Stimulated activated CD4-positive, alpha-beta T cell treated with anti-CD3 and anti-CD28 coated beads, TNF-alpha, amount 100 ng/mL, for 1 hour (primary cell): ENCODE measurements at places on chromosomes 5 and 9.

DNA sequence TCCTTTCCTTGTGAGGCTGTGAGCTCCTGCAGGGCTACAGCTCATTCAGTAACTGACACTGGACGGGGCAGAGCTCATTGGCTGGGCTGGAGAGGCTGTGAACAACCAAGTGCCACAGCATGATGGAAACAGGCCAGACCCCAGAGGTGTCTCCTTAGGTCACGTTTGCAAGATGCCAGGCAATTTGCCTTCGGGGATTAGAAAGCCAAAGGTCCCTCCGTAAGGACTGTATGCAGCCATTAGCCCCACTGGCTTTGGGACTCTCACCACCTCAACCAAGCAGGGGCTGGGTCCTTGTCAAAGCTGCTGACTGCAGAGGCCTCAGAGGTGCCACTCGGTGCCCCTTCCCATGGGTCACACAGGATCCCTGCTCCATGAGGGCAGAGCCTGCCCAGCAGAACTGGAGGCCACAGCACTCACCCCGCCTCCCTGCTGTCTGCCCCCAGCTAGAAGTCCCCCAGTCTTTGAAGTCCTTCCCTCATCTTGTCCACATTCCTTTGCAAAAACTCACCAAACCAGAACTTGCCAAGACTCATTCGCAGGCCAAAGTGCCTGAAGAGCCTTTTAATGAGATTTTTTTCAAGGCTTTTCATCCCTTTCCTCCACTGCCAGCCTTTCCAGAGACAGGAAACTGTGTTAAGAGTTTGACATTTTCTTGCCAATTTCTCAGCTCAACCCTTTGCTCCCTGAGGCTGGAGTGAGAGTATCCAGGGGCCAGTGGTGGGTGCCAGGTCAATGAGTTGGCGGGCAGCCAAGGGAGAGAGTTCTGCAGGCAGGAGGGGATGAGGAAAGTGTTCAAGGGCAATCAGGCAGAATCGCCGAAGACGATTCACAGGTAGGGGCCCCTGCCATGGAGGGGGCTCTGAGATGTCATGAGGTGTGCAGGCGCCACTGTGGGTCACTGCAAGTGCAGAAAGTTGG, 39.7 kb upstream of the SLC25A51 start:
- no peak for DNase-seq

DNA sequence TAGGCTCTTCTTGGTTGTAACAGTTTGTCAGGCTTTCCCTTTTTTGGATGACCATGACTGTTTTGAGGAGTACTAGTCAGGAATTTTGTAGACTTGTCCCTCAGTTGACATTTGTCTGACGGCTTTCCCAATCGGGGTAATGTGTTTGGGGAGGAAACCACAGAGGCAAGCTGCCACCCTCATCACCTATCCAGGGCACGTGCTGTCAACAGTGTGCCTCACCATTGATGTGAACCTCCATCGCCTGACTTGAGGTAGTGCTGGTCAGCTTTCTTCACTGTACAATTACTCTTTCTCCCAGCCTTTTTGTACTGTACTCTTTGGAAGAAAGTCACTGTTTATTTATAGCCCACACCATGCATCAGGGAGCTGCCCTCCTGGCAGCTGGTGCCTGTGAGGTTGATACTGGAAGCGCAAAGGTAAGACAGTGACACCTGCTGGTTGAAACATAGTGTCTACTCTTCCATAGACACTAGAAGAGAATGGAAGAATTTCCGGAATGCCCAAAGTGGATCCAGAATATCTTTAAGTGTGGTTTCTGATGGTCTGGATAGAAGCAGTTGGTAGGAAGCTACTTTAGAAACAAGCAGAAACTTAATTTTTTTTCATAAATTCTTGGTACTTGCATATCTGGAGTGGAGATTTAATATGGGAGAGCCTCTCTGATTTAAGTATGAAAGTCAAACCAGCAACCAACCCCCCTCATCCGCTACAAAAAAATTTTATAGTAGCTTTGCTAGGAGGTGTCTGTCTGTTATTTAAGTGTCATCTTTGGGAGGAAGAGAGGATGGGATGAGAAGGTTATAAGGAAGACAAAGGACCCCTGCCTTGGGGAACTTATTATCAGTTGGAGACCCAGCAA, 69.3 kb downstream of the SNX30 start:
- no peak for DNase-seq

DNA sequence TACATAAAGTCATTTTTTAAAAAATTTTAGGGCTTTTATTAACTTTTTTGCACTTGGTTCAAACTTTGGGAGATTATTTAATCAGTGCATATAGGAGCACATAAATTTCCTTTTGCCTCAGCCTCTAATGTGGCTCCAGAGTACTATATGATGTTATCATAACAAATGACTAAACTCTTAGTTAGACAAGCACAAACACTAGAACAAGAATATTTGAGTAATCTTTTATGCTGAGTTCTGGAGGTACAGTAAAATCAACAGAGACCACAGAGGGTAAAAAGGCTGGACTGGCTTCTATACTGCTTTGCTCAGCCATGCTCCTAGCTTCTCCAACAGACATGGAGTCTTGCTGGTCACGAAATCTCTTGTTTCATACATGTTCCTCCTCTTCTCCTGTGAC, 52.5 kb upstream of the SGCD start:
- no peak for DNase-seq

- DNase-seq: no peak
Observed at GRCh38 chr9:79824265-79824664, 252.5 kb downstream of the TLE4 start.

GRCh38 chr5:66002415-66002814, 76.0 kb downstream of the ERBIN start:
- no peak for DNase-seq

- DNase-seq: no peak
Observed at GRCh38 chr5:153746440-153746839, 256.0 kb downstream of the GRIA1 start.

DNA sequence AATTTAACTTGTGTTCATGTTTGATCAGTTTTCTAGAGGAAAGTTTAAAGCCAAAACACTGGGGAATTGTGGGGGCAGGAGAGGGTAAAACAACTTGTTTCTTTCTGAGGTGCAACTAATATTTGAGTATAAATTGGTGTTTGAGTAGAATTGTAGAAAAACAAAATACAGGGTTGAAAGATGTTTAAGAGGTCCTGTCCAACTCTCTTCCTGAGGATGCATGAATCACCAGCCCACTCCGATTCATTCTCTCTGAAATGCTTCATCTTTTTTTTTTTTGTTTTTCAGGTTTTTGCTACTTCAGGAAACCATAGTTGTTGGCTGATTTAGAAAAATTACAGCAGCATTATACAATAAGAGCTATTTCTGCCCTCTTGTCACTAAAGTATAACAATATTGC, 42.4 kb upstream of the TMC1 start:
- DNase-seq: no peak

DNA sequence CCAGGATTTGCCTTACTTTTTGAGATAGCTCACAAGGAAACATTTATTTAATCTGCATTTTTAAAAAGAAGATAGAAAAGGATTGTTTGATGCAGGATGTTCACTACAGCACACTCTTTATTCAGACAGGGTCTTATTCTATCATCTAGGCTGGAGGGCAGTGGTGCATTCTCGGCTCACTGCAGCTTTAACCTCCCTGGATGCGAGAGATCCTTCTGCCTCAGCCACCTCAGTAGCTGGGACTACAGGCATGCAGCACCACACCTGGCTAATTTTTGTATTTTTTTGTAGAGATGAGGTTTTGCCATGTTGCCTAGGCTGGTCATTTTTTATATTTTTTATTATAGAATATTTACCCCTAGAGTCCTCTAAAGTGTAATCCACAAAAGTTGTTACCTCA, 221.4 kb downstream of the MCTP1 start:
- DNase-seq: no peak

- no peak for DNase-seq
Observed at GRCh38 chr5:142317753-142318152, 7.1 kb downstream of the SPRY4 start.

GRCh38 chr9:72039532-72039931, 20.9 kb downstream of the C9orf57 start:
- no peak for DNase-seq

DNA sequence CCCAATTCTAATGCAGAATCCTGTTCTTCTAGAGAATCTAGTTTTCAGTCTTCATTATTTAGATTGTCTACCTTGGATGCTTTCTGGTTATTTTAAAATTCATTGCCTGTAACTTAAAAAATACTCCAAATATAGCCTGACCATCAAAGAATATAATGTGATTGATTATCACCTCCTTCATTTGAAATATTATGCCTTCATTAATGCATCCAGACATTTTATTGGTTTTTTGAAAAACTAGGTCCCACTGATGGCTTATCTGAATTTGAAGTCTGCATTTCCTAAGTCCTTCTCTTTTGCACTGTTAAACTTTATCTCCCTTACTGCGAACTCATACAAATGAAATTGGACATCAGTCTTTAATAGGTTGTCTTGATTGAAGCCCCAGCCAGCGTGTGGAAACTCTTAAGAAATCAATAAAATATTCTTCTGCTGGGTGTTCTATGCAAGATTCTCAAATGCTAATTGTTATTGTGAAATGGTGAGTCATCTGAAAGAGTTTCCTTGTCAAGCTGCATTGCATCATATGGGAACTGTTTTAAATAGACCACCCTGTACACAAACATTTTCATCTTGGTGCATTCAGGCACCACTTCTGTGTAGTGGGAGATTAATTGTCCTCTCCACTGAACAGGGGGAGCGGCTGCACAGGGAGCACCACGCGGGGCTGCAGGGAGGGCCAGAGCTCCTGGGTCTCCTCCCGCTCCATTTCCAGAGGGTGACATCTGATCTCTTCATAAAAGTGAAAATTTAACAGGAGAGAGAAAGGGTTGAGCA, 92.3 kb upstream of the FANCC start:
- DNase-seq: no peak
